ENCODE measurements at places on chromosomes 7 and 10.

- no peak for DNase-seq
These were observed 198.3 kb downstream of the HDAC9 start for GRCh38 chr7:18693816-18694215.

GRCh38 chr7:65809259-65809981 lies 63.5 kb upstream of the VKORC1L1 start:
- no peak for DNase-seq

- no peak for DNase-seq
These were observed 43.4 kb downstream of the CAMK2B start for GRCh38 chr7:44281811-44282600.

- no peak for DNase-seq
These were observed 79.0 kb upstream of the NFE2L3 start for GRCh38 chr7:26073041-26073440.

DNA sequence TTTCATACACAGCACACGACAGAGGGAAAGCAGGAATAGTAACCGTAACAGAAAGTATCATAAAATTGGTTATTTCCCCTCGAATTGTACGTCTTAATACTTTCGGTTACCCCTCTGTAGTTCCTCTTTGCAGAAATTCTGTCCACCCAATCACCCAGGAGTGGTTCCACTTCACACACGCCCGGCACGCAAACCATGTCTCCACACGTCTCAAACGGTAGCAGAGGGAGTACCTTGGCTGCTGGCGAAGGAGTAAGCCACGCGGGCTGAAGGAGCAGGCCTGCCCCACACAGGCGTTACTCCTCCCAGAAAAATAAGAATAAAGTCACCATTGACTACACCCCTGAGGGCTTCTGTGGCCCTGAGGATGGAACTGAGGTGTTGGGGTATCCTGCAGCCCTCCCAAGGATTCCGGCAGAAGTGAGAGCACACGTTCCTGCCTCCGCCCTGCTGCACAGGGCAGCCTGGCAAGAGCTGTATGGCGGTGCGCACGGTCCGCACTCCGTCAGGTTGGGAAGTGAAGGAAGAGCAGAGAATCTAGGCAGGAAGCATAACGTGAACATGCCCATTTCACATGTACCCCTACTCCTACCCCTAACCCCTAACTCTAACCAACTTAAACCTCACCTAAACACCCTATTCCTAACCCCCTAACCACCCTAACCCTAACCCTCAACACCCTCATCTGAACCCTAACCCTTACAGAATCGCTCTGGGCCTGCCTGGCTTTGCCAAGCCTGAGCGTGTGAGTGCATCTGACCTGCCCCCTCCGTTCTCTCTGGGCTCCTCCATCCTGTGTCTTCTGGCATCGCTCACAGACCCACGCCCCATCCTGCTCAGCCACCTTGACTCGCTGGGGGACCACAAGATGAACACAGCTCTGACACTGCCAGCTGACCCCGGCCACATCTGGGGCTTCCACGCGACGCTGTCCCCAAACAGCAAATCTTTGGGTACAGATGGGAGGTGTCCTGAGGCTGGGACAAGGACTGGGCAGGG lies 18.2 kb downstream of the GPR146 start:
- DNase-seq: no peak

DNA sequence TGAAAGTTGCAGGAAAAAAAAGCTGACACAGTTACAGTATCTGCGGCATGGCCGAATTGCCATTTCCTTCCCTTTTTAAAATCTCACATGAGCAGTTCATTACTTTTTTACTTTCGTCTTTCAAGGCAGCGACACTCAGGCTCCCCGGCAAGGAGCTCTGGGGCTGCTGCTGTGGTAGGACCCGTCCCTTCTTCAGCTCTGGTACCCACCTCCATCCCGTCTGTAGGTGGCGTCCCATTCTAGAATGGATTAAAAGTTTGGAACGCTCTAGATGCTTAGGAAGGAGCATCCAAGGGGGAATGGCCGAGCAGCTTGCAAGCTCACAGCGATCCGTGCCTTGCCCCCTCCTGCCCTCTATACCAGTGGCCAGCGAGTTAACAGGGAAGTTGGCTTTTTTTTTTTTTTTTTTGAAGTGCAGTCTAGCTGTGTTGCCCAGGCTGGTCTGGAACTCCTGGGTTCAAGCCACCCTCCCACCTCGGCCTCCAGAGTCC lies 22.8 kb upstream of the TTYH3 start:
- DNase-seq: no peak

- no peak for DNase-seq
These were observed 475.8 kb downstream of the PLXNA4 start for GRCh38 chr7:132100483-132100882.

GRCh38 chr7:94062372-94062771 lies 58.2 kb upstream of the BET1 start:
- no peak for DNase-seq

- no peak for DNase-seq
These were observed 49.1 kb downstream of the AOC1 start for GRCh38 chr7:150901160-150902035.

GRCh38 chr7:32941681-32942414 lies 15.4 kb upstream of the FKBP9 start:
- DNase-seq: no peak

- no peak for DNase-seq
These were observed 1.7 kb downstream of the PDE1C start for GRCh38 chr7:32068411-32069101.

GRCh38 chr7:50461695-50462094 lies 11.5 kb upstream of the FIGNL1 start:
- DNase-seq: no peak

DNA sequence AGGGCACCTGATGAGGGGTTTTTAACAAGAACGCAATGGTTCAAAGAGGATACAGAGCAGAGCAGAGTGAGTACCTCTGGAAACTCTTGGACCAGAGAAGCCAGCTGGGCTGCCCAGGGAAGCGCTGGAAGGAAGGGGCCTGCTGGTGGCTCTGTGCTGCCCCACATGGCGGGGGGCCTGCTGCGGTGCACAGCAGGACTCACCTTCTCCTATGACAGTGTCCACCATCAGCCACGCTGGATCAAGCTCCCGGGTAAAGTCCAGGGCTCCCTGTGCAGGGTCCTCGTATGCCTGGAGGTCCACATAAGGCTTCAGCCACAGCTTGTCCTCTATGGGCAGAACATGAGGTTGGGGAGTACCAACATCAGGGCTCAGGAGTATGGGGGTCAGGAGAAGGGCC lies 12.5 kb downstream of the EPHA1 start:
- no peak for DNase-seq

DNA sequence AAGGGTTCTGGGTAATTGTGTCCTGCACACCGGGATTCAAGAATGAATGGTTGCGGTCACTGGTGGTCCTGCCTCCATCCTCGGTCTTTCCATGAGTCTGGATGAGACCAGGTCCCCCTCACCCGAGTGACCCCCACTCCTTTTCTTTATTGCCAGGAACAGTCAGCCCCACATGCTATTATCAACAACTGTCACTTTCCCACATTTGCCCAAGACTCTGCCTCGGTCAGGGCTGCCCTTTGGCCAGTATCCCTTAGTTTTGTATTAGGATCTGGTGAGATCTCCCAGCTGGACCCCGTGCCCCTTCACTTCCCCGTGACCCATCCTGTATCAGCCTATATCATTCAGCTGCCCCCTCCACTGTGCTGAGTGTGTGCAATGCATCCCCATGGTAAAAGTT lies 288.3 kb downstream of the ADARB2 start:
- no peak for DNase-seq

- no peak for DNase-seq
These were observed 7.8 kb upstream of the HERC4 start for GRCh38 chr10:68082872-68083271.

DNA sequence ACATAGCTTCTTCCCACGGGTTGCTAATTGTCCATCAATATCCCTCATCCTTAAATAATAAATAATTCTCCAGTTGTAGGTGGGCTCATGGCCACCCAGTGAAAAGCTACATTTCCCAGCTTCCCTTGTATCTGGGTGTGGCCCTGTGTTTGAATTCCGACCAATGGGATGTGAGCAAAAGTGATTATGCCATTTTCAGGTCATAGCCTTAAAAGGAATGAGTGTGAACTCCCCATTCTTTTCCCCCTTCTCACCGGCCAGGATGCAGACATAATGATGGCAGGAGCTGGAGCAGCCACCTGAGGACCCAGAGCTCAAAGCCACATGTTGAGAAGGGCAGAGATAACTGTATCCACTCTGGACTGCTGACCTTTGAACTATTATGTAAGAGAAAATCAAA lies 30.3 kb upstream of the CALU start:
- DNase-seq: no peak

GRCh38 chr7:89002981-89003956 lies 207.7 kb upstream of the TEX47 start:
- DNase-seq: no peak

GRCh38 chr10:50552308-50552707 lies 71.4 kb downstream of the SGMS1 start:
- no peak for DNase-seq

DNA sequence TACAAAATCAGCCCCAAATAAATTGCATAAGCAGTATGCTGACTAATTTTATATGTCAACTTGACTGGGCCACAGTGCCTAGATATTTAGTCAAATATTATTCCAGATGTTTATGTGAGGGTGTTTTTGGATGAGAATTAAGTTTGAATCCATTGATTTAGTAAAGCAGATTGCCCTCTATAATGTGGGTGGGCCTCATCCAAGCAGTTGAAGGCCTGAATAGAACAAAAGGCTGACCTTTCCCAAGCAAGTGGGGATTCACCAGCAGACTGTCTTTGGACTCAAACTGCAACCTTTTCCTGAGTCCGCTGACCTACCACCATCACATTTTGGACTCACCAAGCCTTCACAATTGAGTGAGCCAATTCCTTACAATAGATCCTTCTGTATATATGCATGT lies 186.4 kb downstream of the ARHGAP12 start:
- no peak for DNase-seq

Measured in activated gamma-delta T cell treated with Interleukin-2 at 50 U/mL for 16 hours (primary cell).